Posterior vena cava (tissue), 2 donors: ENCODE measurements at places on chromosomes 7 and 10. TPM values are rescaled to one million over a fixed set of nuclear protein-coding genes. Genes with fewer than 3 reads are reported as not detected.
A peak's percentile ranks its signal among the peaks of the same experiment; 100 is the strongest.

TMEM229A gene
- total RNA-seq, result 0.10 TPM

CCL26 gene
- total RNA-seq, result 1.00 TPM

BTBD16 gene
- total RNA-seq, result 0.14 TPM

IL2RA gene
- 6.4 TPM for total RNA-seq

SPAM1 gene
- not detected for total RNA-seq

HOXA7 gene
- 6.7 TPM for total RNA-seq

UNCX gene
- total RNA-seq, result not detected

HTR5A gene
- total RNA-seq, result not detected

EVX1 gene
- not detected for total RNA-seq

TMEM120A gene
- 55.3 TPM for total RNA-seq

MYH16 gene
- not detected for total RNA-seq

STEAP1B gene
- 2.8 TPM for total RNA-seq

SLC18A2 gene
- 2.7 TPM for total RNA-seq

SPDYE2B gene
- total RNA-seq, result not detected

DNA sequence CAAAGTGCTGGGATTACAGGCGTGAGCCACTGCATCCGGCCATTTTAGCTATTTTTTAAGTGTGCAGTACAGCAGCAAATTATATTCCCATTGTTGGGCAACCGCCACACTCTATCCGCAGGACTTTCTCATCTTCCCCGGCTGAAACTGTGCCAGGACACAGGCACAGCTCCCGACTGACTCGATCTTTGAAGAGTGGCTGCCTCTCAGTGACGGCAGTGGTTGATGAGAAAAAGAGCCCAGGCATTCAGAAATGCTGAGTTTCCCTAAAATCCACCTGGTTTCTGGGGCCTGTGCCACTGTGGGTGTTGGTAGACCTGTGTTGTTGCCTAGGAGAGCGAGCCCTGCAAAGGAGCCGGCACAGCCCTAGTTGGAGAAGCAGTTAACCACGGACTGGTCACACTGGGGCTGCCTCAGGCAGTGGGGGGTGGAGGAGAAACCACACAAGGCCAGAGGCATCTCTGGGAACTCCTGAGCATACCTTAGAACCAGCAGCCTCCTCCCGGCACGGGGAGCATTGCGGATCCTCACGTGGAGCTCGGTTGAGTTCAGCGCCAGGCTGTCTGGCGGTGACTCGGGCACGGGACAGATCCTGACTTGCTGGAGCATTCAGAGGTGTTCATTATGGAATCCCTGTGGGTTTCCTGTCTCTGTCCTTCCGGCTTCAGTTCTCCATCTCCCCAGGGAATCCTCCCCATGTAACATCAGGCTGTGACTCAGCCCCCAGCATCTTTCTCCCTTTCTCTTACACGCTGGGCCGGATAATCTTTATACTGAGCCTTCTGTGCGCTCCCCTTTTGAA lies 16.2 kb downstream of the PFKFB3 start:
- DNase-seq, result no peak

- no peak for DNase-seq
These were observed 260.4 kb downstream of the SEMA3A start for GRCh38 chr7:83934118-83934734.

DNA sequence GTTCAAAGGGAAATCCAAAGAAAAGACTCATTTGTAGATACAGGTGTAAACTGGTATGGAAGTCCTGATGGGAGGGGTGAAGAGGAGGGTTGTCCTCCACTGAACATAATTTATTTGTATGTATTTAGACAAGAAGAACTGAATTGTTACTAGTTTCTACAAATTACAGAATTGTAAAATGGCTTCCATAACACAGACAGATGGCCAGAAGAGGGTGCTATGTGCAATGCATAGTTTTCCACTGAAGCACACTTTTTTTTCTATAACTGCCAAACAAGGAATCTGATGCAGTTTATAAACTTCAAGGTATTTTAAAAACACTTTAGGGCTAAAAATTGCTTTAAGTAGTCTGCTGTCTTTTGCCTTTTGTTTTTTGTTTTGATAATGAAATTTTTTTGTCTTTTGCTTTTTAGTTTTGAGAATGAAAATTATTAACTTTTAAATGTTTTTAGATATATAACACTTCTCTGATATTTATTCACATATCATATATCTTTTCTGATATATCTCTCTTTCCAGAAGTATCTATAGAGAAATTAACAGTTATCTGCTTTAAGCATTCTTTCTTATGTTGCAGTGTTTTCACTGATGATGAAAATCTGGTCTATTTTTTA lies 58.5 kb downstream of the PHYHIPL start:
- DNase-seq, result no peak

DNA sequence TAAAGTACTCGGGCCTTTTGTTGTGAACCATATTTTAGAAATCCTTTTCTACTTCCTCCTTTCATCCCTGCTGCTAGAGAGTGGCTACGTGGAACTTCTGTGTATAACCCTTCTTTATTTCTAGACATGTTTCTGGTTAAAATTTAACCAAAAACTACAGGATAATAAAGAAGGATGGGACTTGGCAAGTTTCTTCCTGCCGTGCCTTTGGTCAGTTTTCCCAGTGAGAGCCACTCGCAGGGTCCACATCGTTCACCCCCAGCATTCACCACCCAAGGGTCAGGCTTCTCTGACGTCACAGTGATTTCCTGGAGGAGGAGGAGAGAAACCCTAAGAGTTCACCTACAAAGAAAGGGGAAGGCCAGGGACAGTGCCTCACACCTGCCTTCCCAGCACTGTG lies 45.4 kb downstream of the NKX6-2 start:
- no peak for DNase-seq

DNA sequence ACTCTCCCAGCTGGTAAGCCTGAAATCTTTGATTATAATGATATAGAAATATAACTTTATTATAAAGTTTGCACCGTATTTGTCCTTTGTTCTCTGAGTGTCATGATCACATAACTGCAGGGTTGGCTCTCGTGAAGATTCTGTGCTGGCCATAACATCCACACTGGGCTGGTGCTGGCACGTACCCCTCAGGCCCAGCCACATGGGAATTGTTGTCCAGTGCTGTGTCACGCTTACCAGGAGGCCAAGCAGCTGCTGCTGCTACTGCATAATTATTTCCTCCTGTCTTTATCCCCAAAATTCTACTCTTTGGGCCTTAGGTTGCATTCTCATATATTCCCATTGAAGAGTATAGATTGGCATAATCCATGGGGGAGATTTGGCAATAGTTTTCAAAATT lies 20.8 kb upstream of the UCN3 start:
- no peak for DNase-seq

DNA sequence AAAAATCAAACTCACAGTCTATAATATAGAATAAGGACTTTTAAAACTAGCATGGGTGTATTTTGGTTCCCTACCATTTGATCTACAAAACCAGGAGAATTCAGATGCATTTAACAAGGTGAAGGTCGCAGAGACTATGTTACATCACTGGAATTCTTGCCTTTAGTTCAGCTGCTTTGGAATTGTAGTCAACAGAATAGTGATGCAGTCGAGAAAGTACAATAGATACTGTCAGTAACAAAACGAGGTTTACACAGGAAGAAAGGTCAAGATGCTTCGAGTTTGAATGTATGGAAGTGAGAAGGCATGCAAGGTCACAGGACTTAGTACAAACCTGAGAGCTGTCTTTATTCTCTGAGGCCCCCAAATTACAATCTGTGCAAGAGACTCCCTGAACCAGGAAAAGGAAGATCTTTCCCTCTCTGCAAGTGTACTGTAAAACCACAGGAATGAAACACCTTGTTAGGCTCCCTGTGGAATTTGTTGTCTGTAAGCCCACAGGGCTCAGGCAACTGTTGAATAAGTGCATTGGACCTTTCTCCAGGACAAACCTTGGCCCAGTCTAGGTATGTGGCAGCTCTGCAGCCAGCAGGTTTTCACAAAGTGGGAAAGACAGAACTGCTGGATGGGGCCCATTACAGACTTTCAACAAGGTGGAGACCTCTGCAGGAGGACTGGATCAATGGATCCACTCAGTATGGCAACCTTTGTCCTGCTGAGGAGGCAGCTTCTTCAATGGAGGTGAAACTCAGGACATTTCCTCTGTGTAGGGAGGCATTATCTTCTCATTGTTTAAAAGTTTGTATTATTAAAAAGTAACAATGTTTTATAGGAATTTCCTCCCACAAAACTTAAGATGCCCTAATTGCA lies 101.1 kb upstream of the GSDME start:
- no peak for DNase-seq

DNA sequence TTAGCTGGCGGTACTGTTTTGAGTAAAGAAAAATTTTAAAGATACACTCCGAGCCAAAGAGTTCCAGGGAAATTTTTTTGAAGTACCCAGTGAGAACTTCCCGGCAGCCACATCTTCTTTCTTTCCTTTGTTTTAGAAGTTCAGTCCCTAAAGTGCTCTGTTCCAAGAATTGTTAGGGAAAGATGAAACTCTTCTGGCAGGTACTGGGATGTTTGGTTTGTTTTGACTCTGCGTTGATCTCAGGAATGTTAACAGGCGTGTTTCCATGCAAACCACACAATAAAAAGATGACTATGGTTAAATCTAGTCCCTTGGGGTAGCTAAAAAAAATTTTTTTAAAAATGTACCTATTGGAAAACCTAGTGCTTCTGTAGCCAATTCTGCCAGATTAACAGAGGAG lies 224.7 kb upstream of the PHYHIPL start:
- no peak for DNase-seq

- no peak for DNase-seq
These were observed 89.0 kb downstream of the JMJD1C start for GRCh38 chr10:63376560-63377304.

- peak; percentile 58 for DNase-seq
These were observed 145.0 kb downstream of the WDR37 start for GRCh38 chr10:1200866-1201807.

DNA sequence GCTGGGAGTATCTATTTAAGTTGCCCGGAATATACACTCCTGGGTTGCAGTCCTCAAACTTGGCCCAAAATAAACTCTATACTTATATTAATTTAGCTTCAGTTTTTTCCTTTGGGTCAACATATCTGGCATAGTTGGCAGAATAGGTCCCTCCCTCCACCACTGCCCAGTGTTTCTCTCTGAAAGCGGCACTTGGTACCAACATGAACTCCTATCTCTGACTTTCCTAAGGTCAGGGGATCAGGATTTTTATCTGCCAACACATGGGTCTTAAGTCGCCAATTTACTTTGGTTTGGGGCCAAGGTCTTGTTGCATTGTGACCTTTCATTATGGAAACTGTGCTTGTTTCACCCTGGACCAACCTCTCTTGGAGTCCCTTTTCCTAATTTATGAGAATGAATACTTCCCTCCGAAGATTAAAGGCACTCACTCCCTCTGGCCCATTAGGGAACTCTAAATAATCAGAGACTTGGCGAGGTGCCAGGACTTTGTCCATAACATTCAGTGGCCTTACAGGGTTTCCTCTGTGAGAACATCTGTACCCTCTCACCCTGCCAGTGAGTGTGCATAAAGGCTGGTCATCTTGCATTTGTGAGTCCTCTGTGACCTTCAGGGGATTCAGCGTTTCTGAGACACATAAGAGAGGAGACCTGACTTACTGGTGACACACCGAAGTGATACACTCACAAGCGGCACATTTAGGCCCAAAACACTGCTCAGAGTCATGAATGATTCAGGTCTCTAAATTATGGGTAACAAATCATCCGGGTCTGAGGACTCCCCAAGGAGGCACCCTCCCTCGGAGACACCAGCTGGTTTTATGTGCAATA lies 19.7 kb upstream of the FKBP9 start:
- DNase-seq, result no peak

- no peak for DNase-seq
These were observed 115.6 kb upstream of the SEM1 start for GRCh38 chr7:96825285-96825684.

DNA sequence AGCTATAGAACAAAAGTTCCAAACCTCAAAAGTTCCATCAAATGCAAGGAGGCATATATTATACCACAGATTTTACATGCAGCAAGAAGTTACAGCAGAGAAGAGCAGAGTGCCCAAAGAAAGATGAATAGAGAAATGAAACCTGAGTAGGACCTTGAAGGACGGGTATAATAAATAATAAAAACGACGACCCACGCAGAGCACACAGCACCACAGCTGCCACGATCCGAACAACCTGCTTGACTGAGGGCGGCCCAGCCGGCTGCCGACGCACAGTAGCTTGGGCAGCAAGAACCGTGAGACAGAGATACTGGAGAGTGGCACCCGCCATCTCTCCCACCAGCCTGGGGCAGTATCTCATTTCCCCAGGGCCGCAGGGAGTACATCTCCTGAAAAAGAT lies 79.0 kb downstream of the HIPK2 start:
- DNase-seq, result no peak

DNA sequence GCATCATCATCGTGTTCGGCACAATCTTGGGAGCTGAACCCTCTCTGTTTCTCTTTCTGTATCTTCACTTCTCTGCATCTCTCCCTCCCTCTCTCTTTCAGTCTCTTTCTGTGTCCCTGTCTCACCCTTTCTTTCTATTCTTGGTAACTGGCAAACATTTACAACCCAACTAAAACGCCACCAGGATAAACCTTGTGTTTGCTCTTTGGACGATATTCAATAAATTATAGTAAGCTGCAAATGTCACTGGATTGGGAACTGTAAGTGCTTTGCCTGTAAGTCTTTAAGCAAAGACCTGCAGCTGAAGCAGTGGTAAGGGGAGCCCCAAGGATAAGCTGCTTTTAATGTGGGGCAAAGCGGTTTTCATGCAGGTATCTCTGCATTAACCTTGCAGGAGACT lies 558.0 kb upstream of the MKI67 start:
- DNase-seq, result no peak

DNA sequence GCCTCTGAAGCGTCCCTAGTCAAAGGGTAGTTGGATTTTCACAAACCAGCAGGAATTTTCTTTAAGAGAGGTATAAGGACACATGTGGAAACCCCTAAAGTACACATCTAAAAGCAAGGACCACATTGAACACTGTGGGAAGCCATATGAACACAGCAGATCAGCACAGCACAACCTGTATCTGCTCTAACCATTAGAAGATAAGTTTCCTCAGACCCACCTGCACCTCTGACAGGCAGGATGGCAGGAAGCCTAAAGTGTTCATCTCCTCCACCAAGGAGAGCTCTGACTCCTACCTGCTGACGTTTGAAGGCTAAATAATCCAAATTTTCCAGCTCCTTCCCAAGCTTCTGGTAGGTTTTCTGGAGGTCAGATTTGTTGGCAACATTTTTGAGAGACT lies 174.4 kb downstream of the CTNNA3 start:
- no peak for DNase-seq

- peak; percentile 63 for DNase-seq
These were observed 133.0 kb upstream of the ZNF32 start for GRCh38 chr10:43781480-43782361.

- DNase-seq, result peak; percentile 89
These were observed 27.9 kb upstream of the ASCC1 start for GRCh38 chr10:72243822-72244437.

GRCh38 chr7:155992974-155993373 lies 180.7 kb upstream of the SHH start:
- DNase-seq, result no peak

DNA sequence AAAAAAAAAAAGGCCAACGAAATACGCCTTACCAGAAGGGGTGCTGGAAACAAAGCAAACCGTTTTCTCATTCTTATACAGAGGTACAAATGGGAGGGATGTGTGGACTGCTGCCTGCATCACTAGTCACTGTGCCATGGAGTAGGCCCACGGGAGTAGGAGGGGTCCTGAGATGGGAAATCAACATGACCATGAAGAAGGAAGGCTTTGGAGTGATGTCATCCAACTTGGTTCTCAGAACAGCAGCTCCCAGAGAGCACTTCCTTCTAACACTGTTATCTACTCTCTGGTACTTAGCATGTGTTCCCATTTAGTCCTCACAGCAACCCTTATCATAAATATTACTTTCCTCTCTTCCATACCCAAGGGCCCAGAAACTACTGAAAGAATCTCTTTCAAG lies 60.0 kb upstream of the LRGUK start:
- DNase-seq, result no peak
